Stimulated activated CD8-positive, alpha-beta memory T cell treated with anti-CD3 and anti-CD28 coated beads, Interleukin-2, amount 100 ng/mL, for 1 hour (primary cell): ENCODE measurements at places on chromosomes 5 and 9.

DNA sequence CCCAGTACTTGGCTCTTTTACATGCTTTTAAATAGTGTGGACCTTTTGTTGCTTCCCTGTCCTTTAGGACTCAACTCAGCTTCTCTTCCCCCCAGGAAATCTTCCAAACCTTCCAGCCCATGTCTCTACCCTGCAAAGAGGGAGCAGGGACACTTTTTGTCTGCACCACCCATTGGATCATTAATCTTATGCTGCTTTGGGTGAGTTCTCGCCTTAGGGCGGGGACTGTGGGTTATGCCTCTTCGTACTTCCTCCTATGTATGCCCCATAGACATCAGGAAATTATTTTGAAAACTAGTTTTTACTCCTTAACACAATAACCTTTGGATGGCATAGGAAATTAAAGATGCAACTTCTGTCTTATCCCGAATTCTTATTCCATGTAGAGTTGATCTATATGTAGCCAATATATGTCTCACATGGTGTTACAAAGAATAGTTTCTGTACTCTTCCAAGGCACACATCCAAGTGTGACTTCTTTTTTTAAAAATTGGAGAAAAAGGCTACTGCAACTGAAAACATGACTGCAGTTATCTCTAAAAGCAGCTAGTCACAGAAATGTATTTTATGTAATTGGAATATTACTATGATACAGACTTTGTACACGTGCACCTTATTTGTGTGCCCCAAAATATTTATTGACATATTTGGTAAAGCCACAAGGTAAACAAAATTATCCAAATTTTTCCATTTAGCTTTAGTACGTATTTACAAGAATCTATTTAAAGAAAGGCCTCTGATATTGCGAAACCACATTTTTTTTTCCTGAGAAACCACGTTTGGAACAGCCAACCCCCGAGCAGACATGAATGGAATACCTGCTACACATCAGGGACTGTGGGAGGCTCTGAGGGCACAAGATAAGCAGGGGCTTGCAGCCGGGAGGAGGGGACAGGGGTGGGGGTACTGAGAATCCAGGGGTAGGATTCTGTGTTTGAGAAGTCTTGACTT, 133.6 kb downstream of the WDR41 start:
- DNase-seq, result no peak

GRCh38 chr9:90546200-90546599, 96.4 kb downstream of the DIRAS2 start:
- no peak for DNase-seq

DNA sequence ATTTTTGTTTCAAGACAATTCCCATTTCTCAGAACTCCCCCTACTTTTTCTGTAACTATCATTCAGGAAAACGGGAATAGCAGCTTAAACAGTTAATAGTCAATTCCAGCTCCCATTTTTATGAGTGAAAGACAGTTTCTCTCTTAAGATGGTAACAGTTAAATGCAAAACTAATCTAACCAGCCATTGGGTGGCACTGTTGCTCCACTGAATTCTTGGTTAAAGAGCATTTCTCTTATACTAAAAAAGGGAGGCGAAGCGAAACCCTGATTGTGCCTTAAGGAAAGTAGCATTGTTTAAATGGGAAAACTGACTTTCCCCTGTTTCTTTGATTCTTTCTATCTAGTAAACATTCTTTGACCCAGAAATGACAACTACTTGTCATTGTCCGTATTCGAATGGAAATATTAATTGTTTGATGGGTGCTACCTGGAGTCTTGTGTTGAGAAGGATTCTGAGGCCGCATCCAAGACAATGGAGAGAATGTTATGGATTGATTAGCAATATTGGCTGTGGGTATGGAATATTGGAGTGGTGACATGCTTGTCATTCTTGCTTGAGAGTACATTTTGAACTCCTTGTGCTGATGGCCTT, 507.8 kb downstream of the MAT2B start:
- DNase-seq, result no peak

- no peak for DNase-seq
Observed at GRCh38 chr9:96044401-96044800, 168.9 kb downstream of the ERCC6L2 start.

GRCh38 chr5:128201065-128201926, 117.7 kb downstream of the SLC12A2 start:
- peak; percentile 57 for DNase-seq

- no peak for DNase-seq
Observed at GRCh38 chr5:140603734-140604133, 29.2 kb downstream of the CD14 start.

GRCh38 chr9:14215614-14216013, 98.3 kb downstream of the NFIB start:
- no peak for DNase-seq

DNA sequence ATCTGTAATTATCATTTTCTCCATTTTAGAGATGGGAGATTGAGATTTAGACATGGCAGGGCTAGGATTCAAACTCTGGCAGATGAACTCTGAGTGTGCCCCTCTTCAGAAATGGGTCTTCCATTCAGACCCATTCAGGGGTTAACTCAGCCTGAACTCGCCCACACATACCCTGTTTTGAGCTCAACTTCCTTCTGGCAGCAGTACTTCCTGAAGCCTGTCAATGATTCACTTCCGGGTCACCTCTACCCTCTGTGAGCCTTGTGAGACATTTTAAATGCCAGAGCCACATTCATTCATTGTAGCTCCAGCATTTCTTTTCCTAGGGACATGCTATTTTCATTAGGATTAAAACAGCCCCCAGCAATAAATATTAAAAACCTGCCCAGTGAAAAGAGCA, 209.3 kb upstream of the SLC24A2 start:
- DNase-seq, result no peak

DNA sequence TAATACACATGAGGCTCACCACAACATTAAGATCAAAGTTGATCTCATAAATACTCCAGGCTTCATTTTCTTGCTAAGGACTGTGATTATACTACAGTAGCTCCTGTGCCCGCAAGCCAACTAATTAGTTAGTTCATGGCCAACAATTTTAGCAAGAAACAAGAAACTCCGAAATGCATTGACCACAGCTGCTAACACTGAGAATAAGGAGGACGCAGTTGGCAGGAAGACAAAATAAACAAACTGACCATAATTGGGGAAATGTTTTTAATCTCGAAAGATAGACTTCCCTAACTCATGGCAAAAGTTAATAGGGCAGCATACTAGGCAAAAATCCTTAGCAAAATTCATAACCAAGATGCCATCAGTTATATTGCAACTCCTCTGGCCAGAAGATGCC, 115.5 kb upstream of the SPEF2 start:
- no peak for DNase-seq

DNA sequence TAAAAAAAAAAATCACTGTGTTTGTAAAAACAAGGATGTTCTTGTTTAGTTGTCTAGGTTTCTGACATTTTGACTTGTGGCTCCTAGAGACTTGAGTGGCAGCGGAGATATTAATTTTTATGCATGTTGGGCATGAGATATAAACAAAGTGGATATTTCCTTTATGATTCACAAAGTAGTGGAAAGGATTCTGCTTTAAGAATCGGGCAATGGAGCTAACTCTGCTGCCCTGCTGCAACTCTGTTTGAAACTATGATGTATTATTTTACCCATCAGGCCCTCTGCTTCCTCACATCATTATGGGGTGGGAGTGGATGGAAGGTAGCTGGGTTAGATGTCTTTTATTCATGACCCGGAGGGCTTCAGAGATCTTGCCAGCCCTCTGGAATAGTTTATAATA, 94.1 kb upstream of the CD180 start:
- no peak for DNase-seq
